Activated CD8-positive, alpha-beta T cell treated with anti-CD3 and anti-CD28 coated beads for 36 hours (primary cell): ENCODE measurements at places on chromosomes 4 and X. TPM values are rescaled to one million over a fixed set of nuclear protein-coding genes. Genes with fewer than 3 reads are reported as not detected.

GRCh38 chr4:968621-969394 lies 4.6 kb downstream of the DGKQ start:
- H3K4me1 ChIP-seq: peaks cover 13% of the 10 kb centered on the region
- no peak overlapping the region for H3K27ac ChIP-seq
- no peaks in the 10 kb centered on the region for H3K27me3 ChIP-seq
- H3K4me3 ChIP-seq: no peak overlapping the region
- no peaks in the 10 kb centered on the region for H3K36me3 ChIP-seq
- no peak for DNase-seq

DNA sequence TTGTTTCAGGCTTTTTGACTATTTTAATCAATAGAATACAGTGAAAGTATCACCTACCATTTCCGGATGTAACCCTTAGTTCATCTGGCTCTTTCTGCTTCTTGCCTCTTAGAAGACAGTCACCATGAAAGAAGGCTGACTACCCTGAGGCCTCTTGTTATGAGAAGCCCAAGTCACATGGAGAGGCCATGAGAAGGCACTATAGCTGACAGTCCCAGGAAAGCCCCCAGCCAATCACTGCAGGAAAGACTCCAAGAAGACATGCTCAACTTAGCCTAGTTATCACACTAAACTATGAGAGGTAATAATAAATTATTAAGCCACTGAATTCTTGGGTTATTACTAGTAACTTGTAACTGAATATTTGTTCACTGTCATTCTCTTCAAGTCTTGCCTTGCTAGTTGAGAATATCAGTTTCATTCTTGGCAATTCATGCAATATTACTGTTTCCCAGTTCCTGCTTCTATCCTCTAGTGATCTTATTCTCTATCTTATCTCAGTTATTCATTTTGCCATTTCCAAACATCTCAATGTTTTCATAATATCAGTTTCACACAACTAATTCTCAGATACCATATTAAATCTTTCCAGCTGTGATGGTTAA lies 57.1 kb upstream of the GUCY1A1 start:
- H3K4me1 ChIP-seq: no peaks in the 10 kb centered on the region
- H3K27me3 ChIP-seq: peaks cover 6% of the 10 kb centered on the region
- H3K36me3 ChIP-seq: no peaks in the 10 kb centered on the region
- H3K4me3 ChIP-seq: no peak overlapping the region

- peaks cover 2% of the 10 kb centered on the region for H3K4me1 ChIP-seq
- H3K4me3 ChIP-seq: no peak overlapping the region
- H3K27ac ChIP-seq: no peak overlapping the region
- H3K36me3 ChIP-seq: no peaks in the 10 kb centered on the region
Observed at GRCh38 chr4:13642170-13642950, 14.8 kb upstream of the BOD1L1 start.

- DNase-seq: no peak
- H3K4me1 ChIP-seq: no peaks in the 10 kb centered on the region
- H3K27me3 ChIP-seq: no peaks in the 10 kb centered on the region
- H3K27ac ChIP-seq: no peak overlapping the region
- no peak overlapping the region for H3K4me3 ChIP-seq
Observed at GRCh38 chrX:31006027-31006426, 65.8 kb downstream of the FTHL17 start.

The SERTM2 gene
- not detected for total RNA-seq

The KCND1 gene
- 2.5 TPM for total RNA-seq

The VGLL1 gene
- not detected for total RNA-seq
